ENCODE measurements at places on chromosomes 16 and 17.
A peak's percentile ranks its signal among the peaks of the same experiment; 100 is the strongest.

- no peak for DNase-seq
These were observed 642 bp downstream of the ZNF205 start for GRCh38 chr16:3112881-3113574.

- DNase-seq, result no peak
These were observed 41.4 kb downstream of the VPS53 start for GRCh38 chr17:673200-673681.

GRCh38 chr17:42698736-42699414, 16.5 kb downstream of the CNTNAP1 start:
- no peak for DNase-seq

GRCh38 chr16:31032736-31033708, at the start of gene STX4:
STX4 (plus strand) TSS chr16:31033558; CDS start chr16:31033806, 248 bp downstream.
- peak; percentile 89 for DNase-seq

- DNase-seq, result no peak
These were observed 348.3 kb downstream of the CPPED1 start for GRCh38 chr16:12455287-12455798.

- DNase-seq, result no peak
These were observed 7.6 kb downstream of the HDAC5 start for GRCh38 chr17:44115585-44116415.

All from stimulated activated CD8-positive, alpha-beta memory T cell treated with anti-CD3 and anti-CD28 coated beads, Interleukin-2, amount 100 ng/mL, for 1 hour (primary cell).